Skin of body (tissue), 3 donors: ENCODE measurements at places on chromosomes 6 and 20. TPM values are rescaled to one million over a fixed set of nuclear protein-coding genes. Genes with fewer than 3 reads are reported as not detected.

EYA4 gene
- total RNA-seq = 5.7 TPM

CALHM4 gene
- 0.79 TPM for total RNA-seq

POLR1H gene
- 22.1 TPM for total RNA-seq

DNA sequence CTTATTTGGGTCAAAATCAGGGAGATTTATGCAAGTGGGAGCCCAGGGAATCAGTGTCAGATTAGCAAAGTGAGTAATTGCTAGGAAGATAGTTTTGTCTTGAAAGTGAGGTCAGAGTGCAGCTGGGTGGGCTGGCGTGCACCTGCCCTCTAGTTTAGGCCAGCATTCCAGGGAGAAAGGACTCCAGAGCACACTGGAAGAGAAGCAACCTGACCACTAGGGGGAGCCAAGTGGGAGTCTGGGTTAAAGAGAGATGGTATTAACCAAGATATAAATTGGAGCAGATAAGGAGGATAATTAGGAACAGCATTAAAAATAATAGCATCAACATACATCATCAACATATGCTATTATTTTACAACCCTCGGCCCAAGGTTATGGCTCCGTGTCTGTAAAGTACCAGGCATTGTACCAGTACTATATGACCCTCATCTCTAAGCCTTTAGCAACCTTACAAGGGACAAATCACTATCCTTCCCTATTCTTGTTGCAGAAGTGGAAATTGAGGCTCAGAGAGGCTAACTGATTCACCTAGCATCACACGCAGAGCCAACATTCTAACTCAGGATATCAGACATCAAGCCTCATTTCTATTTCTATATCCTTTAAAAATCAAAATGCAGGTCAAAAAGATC is 57.8 kb downstream of the SLC2A10 start:
- DNase-seq = no peak

GRCh38 chr20:10696650-10697049 is 22.9 kb upstream of the JAG1 start:
- DNase-seq = no peak

GRCh38 chr6:125791151-125791819 is 525 bp downstream of the NCOA7 start:
- DNase-seq = peak; percentile 38
